ENCODE measurements at places on chromosomes 1 and 21.

DNA sequence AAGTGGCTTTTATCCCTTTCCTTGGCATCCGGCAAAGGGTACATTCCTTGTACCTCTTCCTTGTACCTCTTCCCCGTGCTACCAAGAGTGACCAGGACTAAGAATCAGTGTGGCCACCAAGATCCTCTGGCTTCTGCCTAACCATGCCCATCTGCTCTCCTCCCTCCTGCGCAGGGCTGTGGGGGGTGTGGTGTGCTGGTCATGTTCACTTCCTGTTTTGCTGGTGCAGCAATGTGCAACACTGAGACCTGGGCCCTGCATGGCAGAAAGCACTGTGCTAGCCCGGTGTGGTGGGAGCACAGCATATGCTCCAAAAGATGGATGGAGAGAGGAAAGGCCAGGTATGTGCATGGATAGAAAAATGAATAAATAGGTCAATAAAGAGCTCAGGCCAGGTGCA, 33.3 kb upstream of the TENT5C start:
- no peak for DNase-seq

GRCh38 chr1:77036560-77036959, 169.3 kb downstream of the ST6GALNAC5 start:
- no peak for DNase-seq

GRCh38 chr1:184840596-184840995, 85.9 kb upstream of the EDEM3 start:
- DNase-seq: no peak

DNA sequence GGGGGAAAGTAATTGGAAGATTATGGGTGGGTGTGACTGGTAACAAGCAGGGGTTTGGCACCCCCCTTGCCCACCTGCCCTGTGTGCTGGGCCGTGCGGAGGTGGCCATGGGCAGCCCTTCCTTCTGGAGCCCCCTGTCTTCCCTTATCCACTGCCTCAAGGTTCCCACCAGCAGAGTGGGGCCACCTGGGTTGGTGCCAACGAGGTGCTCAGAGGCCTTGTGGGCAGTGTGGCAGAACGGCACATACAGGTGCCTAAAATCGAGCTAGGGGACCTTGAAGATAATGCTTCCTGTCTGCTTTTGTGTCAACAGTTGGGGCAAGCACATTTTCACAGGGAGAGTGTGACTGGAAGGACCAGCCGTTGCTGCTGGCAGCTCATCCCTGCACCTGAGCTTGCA, 161.8 kb downstream of the PCBP3 start:
- DNase-seq: no peak

GRCh38 chr1:94981575-94981973, 54.7 kb upstream of the CNN3 start:
- DNase-seq: no peak

DNA sequence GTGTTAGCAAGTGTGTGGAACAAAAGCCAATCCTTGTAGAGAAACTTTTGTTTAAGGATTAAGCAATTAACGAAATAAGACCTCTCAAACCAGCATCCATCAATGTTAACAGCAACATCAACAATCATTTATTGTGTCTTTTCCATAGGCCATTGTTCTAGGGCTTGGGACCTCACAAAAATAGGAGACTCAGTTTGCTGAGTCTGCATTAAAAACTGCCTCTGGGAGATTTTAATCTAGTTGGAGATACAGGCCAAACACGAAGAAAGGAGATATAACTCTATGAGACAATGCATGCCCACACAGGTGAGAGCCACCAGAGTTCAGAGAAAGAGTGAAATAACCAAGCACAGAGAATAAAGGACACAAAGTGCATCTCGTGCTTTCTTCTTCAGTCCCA, 14.4 kb upstream of the SELP start:
- no peak for DNase-seq

- no peak for DNase-seq
Measured at GRCh38 chr1:184443624-184444023, 56.8 kb downstream of the C1orf21 start.

- DNase-seq: no peak
Measured at GRCh38 chr1:37274938-37275631, 199.3 kb upstream of the ZC3H12A start.

GRCh38 chr1:209398313-209398991, 185.1 kb upstream of the CAMK1G start:
- DNase-seq: peak; percentile 78

- no peak for DNase-seq
Measured at GRCh38 chr1:183597656-183598347, 7.5 kb upstream of the NCF2 start.

- DNase-seq: no peak
Measured at GRCh38 chr1:167630568-167631385, 745 bp downstream of the RCSD1 start.

DNA sequence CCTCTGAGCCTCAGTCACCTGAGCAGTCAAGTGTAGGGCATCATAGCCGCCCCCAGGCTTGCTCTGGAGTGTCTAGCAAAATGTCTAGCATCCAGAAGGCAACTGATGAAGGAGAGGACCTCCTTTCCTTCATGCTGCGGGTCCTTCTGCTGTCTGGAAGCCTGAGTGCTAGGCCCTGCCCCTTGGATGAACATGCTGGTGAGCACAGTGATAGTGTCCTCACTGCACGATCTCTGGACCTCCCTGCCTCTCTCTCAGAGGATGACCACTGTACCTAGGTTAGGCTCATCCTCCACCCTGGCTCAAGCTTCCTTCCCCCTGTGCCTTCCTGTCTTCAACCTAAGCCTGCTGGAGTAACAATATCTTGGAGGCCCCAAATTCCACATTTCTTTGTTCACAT, 128.6 kb downstream of the TENT5C start:
- DNase-seq: no peak

DNA sequence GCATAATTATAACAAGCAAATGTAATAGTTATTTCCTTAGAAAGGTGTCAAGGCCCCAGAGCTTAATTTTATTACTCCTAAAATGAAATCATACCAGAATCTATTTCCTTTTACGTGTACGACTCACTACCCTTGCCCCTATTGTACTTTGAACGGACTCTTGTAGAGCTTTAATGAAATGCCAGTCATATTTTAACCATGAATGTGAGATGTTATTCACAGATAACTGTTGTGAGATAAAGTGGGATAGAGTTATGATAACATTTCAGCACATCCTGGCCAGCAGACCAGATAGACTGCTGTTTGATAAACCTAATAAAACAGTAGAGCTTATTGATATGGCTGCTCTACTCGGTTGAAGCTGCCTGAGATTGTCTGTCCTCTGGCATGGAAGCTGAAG, 500.8 kb upstream of the PBX1 start:
- peak; percentile 17 for DNase-seq

DNA sequence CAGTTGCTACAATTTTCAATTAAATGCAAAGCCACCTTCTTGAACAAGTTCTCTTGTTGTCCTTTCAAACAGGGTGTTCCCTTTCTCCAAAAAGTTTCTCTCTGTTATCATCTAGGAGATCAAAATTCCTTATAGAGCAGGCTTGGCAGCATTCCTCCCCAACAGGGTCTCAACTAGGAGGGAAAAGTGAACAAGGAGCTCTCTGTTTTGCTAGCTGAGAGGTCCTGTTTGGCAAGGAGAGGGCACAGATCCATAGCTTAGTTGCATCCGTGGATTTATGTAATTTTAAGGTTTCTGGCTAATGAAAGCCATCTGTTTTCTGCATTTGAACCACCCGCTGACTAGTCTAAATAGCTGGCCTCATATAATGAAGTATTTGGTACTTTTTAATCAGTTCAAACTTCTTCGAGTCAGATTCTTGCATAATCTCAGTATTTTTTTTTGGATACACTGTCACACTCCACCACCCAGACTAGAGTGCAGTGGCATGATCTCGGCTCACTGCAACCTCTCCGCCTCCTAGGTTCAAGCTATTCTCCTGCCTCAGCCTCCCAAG, 54.0 kb downstream of the APP start:
- DNase-seq: peak; percentile 71

DNA sequence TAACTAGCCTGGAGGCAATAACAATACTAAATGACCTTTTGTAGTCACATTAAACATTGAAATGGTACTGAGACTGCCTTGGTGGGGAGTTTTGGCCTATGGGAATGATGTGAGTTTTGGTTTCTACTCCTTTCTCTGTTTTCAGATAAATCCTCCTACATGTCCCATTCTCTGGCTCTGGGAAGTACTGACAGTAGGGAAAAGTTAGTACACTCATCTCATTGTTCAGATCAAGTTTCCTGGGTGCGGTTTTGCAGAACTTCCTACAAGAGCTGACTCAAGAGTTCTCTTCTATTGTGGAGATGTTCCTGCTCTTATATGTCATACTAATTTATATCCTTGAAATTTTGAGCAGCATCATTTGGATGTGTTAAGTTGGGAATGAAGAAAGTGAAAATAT, 74.2 kb upstream of the MACF1 start:
- DNase-seq: no peak

- no peak for DNase-seq
Measured at GRCh38 chr1:35637401-35637809, 3.9 kb downstream of the PSMB2 start.

GRCh38 chr1:203046984-203047630, 20.8 kb downstream of the PPFIA4 start:
- DNase-seq: peak; percentile 38

Data from fibroblast of skin of left biceps (primary cell).